ENCODE measurements at places on chromosomes 1 and 21.
A peak's percentile ranks its signal among the peaks of the same experiment; 100 is the strongest.

- DNase-seq: no peak
Observed at GRCh38 chr1:237851210-237851845, 39.4 kb downstream of the ZP4 start.

- DNase-seq: no peak
Observed at GRCh38 chr1:230807561-230808280, 60.5 kb downstream of the CAPN9 start.

GRCh38 chr1:6634371-6635052, 9.8 kb downstream of the THAP3 start:
- DNase-seq: no peak

GRCh38 chr1:171664976-171665375, 12.5 kb upstream of the MYOC start:
- no peak for DNase-seq

DNA sequence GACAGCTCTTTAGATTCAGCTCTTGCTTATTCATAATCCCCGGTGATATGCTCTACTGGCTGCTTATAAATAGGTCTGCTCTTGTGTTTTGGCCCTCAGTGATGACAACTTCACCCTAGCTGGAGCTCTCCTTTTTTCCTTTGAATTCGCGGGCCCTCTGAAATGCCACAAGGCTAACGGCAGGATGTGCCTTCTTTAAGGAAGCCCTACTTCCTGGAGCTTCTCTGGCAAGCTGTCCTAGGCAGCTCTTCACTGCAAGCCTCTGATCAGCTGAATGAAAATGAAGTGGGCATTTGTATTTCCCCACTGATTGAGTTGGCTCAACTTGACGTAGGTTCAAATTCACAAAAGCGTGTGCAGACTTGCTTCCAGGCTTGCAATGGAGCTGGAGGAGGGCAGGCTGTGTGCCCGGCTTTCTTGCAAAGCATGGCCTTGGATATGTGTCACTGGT, 22.2 kb downstream of the SGIP1 start:
- DNase-seq: no peak

GRCh38 chr1:24849672-24850295, 80.3 kb downstream of the RUNX3 start:
- DNase-seq: no peak

DNA sequence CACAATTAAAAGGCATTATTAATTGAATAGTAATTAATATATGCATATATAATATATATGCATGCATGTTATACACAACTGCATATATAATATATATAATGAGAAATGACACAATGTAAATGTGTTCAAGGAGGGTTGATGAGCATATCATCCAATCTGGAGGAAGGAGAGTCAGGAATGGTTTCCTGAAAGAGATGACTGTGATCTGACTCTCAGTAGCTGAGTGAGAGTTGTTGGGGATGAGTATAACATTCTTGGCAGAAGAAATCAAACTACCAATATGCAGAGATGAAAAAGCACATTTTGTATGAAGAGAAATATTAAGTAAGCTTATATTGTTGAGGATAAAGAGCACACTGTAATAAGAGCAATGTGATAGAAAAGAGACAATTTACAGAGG, 37.3 kb downstream of the F13B start:
- no peak for DNase-seq

- DNase-seq: peak; percentile 3
Observed at GRCh38 chr1:179228783-179229213, 679 bp downstream of the ABL2 start.

GRCh38 chr21:45417256-45417950, 12.4 kb downstream of the COL18A1 start:
- DNase-seq: no peak

DNA sequence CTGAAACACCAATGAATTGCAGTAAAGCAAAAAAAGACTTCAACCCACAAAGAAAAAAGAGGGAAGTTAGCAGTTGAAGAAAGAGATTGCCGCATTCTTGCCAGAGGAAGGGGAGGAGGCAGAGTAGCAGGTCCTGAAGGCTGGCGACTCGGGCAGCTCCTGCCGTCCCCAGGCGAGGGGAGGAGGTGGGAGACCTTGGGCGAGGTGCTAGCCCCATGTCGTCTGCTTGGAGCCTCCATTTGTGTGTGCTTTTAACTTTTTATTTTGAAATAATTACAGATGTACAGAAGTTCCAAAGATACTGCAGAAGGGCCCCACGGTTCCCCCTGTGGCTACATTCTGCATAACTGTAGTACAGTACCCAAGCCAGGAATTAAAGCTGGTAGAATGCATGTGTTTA, 6.7 kb downstream of the TRPM2 start:
- DNase-seq: no peak

- no peak for DNase-seq
Observed at GRCh38 chr1:23868557-23869016, 497 bp upstream of the FUCA1 start.

GRCh38 chr1:42333662-42334239, 1.3 kb downstream of the FOXJ3 start:
- DNase-seq: no peak

DNA sequence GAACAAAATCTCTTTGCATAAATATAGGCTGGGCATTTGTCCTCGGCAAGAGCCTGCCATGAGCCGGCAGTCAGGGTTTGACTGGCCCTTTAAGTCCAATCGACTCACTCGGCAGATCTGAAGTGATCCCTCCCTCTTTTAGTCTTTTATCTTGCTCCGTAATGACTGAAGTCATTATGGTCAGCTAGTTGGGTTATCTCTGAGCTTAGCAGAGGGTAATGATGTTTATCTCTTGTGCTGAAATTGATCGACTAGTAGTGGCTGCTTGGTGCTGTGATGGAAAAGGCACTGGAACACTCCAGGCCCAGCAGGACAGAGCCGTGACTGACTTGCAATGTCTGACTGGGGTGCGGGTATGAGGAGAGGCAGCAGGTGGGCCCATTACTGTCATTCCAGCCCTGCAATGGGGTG, 468 bp upstream of the ABCA4 start:
- DNase-seq: no peak

DNA sequence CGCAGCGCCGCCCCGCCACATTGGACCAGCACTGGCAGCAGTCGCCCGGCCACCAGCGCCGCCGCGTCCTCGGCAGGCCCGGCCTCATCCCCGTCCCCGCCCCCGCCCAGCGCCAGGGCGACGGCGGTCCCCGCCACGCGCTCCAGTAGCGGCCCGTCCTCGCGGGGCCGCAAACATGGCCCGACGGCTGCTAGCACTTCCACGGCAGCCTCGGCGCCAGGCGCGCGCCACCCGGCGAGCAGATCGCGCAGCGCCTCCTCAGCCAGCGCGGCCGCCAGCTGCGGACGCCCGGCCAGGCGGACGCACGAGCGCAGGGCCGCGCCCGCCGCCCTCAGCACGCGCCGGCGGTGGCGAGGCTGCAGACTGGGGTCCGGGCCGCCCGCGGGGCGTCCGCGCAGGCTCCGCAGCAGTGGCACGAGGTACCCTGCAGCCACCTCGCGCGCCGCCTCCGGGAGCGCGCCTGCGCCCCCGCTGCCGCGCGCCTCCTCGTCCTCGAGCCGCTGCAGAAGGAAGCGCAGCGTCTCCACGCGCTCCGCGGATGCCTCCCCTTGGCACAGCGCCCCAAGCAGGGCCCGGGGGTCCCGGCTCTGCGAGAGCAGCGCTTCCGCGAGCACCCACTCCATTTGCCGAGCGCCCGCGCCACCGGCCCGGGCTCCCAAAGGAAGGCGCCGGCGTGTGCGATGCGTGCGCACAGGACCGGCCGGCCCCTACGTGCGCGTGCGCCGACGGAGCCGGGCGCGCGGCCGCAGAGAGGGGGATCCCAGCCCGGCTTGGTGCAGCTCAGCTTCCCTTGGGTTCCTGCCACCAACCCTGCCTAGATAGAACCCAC, at the start of gene TARBP1:
TSS of gene TARBP1 (minus strand) at position 699 of the 829 bp plus-strand sequence. CDS start at position 623, 76 bp downstream.
- DNase-seq: peak; percentile 68

DNA sequence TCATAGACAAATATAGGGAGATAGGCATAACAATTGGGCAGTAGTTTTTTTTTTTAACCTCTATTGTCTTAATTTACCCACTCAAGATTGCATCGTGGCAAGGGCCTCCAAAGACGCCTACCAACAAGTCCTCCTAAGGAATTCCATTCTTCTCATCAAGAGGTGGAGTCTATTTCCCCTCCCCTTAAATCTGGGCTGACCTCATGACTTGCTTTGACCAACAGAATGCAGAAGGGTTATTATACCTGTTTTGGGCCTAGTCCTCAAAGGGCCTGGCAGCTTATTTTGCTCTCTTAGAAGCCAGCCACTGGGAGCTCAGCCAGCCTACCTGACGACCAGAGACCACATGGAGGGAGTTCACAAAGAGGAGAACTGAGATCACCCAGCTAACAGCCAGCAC, 92.3 kb downstream of the COQ8A start:
- DNase-seq: no peak

DNA sequence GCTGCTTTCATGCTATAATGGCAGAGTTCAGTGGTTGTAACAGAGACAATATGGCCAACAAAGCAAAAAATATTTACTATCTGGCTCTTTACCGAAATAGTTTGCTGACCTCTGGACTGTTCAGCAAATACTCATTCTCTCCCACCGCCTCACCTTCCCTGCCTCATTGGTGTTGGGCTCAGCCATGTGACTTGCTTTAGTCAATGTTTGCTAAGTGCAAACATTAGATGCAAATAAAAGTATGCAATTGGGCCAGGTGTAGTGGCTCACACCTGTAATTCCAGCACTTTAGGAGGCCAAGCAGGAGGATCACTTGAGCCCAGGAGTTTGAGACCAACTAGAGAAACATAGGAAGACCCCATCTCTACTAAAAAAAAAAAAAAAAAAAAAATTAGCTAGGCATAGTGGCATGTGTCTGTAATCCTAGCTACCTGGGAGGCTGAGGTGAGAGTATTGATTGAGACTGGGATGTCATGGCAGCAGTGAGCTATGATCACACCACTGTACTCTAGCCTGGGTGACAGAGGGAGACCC, 55.1 kb downstream of the RPL5 start:
- DNase-seq: no peak

- DNase-seq: no peak
Observed at GRCh38 chr1:96048572-96049212, 672.9 kb upstream of the PTBP2 start.

DNA sequence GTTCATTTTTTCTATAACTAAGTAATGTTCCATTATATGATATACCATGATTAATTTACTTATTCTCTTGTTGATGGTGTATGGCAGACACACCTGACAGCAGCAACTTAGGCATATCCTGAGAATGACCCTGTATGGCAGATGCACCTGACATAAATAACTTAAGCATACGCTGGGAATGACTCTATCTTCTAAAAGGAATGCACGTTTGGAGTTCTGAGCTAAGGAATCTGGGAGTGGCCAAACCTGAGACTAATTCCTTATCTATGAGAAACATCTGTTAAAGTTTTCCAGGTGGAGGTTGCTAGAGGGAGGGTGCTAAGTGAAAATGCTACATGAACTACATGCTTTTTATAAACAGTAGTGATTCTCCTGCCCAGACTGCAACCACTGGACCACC, 96.7 kb upstream of the RGS18 start:
- no peak for DNase-seq

DNA sequence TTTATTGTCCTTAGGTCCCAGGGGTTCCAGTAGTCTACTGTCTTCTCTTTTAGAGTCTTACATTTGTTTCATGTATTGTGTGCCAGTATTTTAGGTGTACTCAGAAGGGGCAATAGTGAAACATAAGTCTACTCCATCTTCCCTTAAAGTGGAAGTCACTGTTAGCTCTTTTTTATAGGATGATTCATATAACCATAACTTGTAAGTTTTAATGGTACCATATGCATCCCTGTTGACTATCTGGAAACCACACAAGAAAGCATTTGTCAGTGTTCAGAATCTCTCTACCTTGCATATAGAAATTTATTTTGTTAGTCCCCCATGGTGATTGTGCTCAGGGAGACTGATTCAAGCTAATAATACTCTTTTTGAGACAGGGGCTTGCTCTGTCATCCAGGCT, 149.9 kb downstream of the HS2ST1 start:
- DNase-seq: no peak

GRCh38 chr1:160284220-160284781, 632 bp downstream of the PEX19 start:
- DNase-seq: no peak

DNA sequence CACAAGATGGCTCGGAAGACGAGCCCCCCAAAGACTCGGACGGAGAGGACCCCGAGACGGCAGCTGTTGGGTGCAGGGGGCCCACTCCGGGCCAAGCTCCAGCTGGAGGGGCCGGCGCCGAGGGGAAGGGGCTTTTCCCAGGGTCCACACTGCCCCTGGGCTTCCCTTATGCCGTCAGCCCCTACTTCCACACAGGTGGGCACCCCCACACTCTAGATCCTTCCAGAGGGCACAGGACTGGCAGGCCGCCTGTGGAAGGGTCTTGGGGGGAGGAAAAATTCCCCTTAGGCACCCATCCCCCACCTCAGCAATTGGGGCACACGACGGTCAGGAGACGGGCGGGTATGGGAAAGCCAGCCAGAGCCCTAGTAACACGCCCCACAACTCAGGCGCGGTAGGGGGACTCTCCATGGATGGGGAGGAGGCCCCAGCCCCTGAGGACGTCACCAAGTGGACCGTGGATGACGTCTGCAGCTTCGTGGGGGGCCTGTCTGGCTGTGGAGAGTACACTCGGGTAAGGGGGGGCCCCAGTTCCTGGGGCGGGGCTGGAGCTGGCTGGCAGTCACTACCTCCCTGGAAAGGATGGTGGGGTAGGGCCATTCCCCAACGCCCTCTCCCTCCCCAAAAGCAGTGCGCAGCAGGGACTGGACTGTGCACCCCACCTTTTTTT, 16.1 kb downstream of the NOC2L start:
- DNase-seq: no peak

- DNase-seq: no peak
Observed at GRCh38 chr21:45096217-45096616, 21.8 kb downstream of the ADARB1 start.

DNA sequence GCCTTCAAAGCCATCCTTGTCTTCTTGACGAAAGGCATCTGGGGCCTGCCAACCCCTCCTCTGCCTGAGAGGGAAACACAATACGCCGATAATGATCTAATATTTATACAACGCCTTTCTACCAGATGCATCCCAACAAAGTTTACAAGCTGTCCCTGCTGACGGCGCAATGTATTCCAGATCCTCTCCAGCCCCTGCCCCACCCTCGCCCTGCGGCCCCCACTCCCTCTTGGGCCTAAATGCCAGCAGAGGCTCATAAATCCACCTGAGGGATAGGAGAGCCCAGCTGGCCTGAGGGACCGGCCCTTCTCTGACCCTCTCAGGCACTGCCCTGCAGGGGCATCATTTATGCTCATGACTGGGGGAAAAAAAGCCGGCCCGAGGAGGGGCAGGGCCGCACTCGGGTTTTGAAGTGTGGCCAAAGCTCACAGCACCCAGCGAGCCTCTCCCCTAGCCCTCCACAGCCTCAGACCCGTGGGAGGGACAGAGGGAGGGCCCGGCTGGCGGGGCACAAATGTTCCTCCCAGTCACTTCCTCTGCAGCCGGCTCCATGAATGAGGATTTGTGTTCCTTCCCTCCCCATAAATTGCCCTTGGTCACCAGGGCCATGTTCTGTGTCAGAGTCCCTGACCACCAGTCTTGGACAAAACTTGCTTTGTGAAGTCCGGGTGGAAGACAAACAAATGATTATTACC, 140.3 kb downstream of the FOXD2 start:
- no peak for DNase-seq

- no peak for DNase-seq
Observed at GRCh38 chr21:10575311-10575667, 53.9 kb downstream of the TPTE start.

GRCh38 chr21:34544032-34544496, 32.1 kb upstream of the KCNE1 start:
- peak; percentile 26 for DNase-seq

GRCh38 chr1:189513091-189513490, 964.6 kb downstream of the BRINP3 start:
- DNase-seq: no peak

- DNase-seq: no peak
Observed at GRCh38 chr1:192797891-192798290, 10.9 kb upstream of the RGS2 start.

GRCh38 chr1:207860531-207860930, 50.4 kb downstream of the CD34 start:
- no peak for DNase-seq

Data from stimulated activated CD4-positive, alpha-beta T cell treated with anti-CD3 and anti-CD28 coated beads, Interleukin-1b, Interleukin-23, amount 100 ng/mL, for 24 hours (primary cell).